ENCODE measurements at places on chromosomes 11 and 22. TPM values are rescaled to one million over a fixed set of nuclear protein-coding genes. Genes with fewer than 3 reads are reported as not detected.

SLC22A12 gene
- total RNA-seq = 0.30 TPM

UBQLN3 gene
- 1.5 TPM for total RNA-seq

GAS2 gene
- total RNA-seq = 16.9 TPM

CHEK1 gene
- 0.98 TPM for total RNA-seq

RIMBP3C gene
- total RNA-seq = 0.21 TPM

KRTAP5-9 gene
- total RNA-seq = 2.1 TPM

TMEM25 gene
- total RNA-seq = 12.6 TPM

SYCE3 gene
- total RNA-seq = not detected

DNA sequence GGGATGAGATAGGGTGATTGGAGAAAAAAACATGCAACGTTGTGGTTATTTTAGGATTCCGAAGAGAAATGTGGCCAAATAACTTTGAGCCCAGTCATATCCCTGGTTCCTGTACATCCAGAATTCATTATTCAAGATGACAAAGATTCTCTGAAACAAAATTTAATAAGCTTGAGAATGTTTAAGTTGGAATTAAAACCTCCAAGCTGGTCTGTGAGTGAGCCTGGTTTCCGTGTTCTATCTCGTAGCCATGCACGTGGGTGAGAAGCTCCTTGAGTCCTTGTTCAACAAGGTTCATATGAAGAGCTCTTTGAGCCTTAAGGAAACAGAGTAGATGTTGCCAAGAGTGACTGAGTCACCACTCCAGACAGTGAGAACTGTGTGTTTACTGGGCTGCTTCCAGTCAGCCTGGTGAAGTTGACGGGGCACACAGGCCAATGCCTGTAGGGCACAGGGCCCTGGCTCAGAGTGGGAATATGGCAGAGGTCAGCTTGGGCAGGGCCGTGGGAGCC lies 206.5 kb downstream of the NAV2 start:
- DNase-seq = no peak

DNA sequence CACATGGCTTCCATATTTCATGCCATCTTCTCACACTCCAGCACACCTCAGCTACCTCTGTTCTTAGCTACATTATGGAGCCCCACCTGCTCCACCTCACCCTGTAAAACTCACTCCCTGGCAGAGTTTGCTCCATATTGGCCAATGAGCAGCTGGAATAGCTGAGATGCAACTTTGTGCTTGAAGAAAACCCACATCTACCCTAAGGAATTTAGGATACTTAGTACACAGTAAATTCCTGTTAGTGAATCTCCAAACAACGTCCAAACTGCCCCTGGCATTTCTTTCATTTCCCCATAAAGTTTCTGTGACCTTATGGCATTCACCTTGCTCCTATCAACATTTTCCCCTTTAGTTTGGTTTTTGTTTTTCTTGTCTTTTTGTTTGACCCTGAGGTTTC lies 2.2 kb upstream of the VWCE start:
- no peak for DNase-seq

DNA sequence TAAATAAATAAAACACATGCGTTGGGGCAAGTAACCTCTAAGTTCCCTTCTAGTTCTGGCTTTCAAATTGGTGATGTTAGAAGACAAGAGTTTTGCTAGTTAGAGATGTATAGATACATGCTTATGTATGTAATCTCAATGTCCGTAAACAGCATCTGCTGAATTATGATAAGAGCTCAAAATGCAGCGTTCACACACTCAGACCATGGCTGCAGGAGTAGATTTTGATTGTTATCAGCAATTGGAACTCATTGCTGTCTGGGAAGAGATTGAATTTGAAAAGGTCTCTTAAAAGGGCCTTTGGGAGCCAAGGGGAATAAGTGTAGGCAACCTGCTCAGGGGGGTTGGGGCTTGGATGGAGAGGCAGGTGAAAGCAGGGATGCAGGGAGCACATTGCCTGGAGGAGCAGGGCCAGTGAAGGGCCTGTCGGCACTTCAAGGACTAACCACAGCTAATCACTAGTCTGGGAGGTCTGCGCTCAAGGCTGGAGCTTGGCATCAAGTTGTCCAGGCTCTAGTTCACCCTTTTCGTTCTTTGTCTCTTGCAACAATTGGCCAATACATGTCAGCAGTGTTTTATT lies 2.7 kb upstream of the RAG1 start:
- no peak for DNase-seq

DNA sequence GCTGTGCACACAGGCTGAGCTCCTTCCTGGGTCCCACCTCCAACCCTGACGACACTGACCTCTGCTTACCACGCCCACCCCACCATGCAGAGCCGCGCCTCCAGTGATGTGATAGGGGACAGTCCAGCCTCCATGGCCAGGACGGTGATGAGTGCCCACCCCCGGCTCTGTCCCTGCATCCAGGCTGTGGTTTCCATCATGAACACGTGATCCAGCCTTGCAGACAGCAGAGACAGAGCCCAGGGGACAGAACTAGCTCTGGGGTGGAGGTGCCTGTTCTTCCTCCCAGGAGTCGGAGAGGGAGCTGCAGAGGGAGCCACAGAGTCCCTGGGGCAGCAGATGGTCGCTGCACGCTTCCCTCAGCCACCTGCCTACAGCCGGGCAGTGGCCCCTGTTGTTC lies 42.6 kb upstream of the IGSF9B start:
- no peak for DNase-seq

DNA sequence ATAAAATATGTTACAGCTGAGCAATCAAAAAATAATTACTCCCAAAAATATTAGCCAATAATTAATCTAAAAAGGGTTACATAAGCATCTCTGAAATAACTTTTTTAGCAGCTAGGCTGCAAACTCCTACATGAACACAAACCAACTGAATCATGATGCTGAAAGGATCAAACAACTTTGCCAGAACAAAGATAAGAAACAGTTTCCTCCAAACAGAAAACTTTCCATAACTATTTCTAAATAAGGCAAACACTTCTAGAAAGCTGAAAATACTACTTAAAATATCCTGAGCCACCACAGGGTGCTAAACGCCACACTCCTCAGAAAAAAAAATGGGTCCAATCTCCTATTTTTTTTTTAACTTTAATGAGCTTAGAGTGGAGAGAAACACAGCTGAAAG lies 68.6 kb upstream of the ARHGAP32 start:
- no peak for DNase-seq

- DNase-seq = no peak
These were observed 519 bp downstream of the ARRB1 start for GRCh38 chr11:75350743-75351540.

DNA sequence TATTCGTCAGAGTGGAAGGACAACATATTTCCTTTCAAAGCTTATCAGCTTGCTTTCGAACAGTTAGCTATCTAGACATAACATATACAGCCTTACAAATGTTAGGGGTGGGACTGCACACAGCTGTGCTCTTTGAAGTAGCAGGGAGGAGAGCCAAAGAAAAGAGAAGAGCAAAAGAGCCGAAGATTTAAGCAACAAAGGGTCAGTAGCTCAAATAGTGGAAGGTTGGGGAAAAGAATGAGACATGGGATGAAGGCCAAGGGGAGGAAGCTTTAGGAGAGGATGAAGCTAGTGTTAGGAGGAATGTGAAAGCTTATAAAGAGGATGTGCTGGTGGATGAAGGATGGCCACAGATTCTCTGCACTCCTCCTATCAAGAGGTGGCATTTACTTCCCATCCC lies 31.8 kb upstream of the IGSF22 start:
- DNase-seq = no peak

- no peak for DNase-seq
These were observed 334.0 kb upstream of the ARHGAP42 start for GRCh38 chr11:100353083-100353482.

DNA sequence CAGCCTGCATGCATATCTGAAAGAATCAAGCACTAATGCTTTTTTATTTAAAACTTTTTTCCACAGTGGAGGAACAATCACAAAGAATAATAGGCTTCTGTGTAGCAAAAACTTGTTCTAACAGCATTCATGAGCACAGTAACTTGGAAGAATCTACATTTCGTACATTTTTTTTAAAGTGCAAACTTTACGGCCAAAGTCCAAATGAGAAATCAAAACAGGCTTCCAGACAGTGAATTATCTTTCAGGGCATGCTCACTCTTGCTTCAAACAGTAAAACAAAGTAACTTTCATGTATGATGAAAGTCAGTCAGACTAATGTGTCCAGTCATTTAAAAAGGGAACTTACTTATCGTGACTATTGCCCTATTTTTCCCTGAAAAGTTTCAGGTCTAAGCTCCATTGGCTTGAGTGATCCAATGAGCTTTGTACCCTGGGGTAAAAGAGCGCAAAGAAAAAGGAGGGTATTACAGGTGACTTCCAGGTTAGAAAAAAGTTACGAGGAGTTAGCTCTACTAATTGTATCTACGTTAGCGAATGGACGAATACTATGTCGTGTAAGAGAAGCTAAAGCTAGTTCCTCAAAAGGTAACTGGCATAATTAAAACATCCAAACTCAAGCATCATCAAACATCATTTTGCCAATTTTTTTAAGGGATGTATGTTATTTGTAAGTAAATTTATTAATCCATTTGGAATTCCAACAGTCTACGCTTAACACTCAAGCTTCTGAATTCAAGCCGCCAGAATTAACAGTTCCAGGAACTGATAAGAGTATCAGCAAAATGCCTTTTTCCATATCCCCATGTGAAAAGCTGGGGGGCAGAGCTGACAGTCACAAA lies 1.7 kb downstream of the PICALM start:
- no peak for DNase-seq

DNA sequence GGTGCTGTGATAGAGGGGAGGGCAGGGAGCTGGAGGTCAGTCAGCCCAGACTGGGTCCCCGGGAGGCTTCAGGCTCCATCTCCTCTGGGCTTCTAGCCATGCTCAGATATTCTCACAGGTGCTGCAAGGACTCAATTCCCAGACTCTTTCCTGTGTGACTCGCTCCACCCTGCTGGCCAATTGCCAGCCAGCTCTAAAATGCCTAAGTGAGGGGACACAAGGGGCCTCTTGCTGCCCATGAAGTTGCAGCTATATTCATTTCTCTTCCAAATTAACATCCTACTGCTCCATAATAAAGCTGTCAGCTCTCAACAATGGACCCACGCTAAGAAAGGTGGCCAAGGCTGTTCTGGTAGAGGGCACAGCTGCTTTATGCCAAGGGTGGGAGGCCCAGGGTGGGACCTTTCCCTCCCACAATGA lies 101.5 kb downstream of the PLEKHA7 start:
- no peak for DNase-seq

GRCh38 chr11:134749040-134749839 lies 337.2 kb upstream of the B3GAT1 start:
- no peak for DNase-seq

DNA sequence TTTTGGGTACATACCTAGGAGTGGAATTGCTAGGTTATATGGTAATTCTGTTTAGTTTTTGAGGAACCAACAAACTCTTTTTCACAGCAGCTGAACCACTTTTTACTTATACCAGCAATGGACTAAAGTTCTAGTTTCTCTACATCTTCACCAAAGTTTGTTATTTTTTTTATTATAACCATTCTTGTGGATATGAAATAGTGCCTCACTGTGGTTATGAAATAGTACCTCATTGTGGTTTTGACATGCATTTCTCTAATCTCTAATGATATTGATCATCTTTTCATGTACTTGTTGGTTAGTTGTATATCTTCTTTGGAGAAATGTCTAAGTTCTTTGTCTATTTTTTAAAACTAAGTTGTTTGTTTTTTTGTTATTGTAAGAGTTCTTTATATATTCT lies 27.2 kb downstream of the STIM1 start:
- DNase-seq = no peak

DNA sequence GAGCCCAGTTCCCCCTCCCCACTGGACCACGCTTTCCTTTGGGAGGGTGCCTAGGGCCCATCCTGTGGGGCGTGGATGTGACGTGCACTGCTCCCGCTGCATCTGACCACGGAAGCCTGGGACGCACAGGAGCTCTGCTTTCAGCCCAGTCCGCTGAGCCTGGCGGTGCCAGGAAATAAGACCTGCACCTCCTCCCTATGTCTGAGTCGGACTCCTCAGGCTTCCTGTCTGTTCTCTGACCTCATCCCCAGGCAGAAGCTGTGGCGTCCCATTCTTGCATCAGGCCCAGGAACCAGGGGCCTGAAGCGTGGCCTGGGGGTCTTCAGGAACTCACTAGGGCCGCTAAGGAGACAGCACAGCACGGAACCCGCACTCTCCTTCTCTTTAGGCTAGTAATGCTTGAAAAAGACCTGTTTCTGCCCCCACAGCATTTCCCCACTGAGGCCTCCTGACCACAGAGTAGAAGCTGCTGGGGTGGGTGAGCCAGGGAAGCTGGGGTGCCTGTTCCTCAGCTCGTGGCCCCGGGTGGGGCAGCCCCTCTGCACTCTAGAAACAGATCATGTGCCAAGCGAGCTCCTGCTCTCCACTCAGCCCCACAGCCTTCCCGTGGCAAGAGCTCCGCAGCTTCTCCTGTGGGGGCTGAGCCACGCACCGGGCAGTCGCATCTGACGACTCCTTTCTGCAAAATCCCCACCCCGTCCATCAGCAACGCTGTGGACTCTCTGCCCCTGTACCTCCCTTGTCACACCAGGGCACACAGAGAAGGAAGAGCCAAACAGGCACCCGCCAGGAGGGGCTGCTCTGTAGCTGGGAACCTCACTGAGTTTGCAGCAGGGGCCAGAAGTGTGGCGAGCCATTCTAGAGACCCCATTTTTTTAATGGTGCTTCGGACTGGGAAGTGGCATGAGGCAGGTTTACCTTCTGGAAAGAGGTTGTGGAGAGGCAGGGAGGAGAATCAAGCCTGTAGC lies 22.6 kb downstream of the MOV10L1 start:
- no peak for DNase-seq

DNA sequence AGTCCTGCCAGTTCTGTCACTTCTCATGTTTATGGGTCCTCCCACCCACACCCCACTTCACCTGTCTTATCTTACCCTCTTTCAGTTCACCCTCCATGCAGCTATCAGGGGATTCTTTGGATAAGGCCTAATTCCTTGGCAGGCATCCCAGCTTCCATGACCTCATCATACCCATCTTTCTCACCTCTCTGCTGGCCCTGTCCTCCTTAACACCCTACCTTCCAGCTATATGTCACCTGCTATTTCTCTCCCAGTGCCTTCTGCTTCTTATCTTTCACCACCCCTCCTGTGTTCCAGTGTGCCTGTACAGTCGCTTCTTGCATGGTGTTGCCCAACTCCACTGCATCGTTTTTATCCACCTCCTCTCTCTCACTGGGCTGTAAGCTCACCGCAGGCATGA lies 28.3 kb downstream of the SNU13 start:
- no peak for DNase-seq

GRCh38 chr22:20545681-20546521 lies 38.5 kb downstream of the MED15 start:
- DNase-seq = no peak

DNA sequence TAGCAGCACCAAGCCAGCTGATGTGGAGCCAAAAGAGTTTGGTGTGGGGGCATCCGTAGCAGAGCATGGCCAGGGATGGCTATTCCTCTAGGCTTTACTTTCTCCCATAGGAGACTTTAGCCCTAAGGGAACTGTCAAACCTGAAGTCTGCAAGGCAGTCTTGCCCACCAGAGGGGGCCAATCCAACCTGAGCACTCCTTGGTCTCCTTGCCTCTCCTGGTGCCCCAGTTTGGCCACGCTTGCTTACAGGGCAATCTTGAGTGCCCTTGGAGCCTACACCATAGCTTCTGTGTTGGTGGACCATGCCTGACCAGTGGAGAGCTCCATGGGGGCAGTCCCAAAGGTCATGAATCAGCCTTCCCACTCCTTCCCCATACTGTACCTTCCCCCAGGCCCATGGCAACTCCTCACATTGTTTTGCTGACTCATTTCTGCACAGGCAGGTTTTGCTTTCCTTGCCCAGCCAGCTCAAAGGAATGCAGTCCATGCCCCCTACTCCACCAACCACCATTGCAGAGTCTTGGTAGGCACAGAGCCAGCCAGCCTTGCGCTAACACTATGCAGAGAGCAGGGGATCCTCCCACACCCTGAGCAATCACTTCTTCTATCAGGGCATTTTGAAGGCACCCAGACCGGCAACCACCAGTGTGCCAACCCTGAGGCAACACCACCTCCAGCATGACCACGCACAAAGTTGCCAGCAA lies 1421.2 kb upstream of the RAG2 start:
- DNase-seq = no peak

Data from tibial nerve (tissue), 4 donors.